ENCODE measurements at places on chromosomes 7 and 10. TPM values are rescaled to one million over a fixed set of nuclear protein-coding genes. Genes with fewer than 3 reads are reported as not detected.

DNA sequence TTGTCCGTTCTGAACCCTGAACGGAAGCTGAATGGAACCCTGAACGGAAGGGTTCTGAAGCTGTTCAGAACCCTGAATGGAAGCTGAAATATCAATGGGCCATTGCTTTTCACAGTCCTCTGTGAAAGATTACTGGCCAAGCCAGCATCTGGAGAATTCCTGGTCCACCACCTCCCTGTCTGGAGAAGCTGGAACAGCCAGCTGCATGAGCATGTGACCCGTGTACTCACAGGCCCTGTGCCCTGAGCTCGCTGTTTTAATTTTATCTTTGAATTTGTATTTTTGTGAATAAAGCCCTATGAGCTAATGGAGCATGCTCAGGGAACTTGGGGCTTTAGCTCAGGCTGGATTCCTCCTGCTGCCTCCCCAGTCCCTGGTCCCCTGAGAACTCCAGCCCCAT, 37.2 kb downstream of the HTRA1 start:
- DNase-seq: no peak

- DNase-seq: no peak
Measured at GRCh38 chr10:71432101-71432905, 35.6 kb downstream of the CDH23 start.

Gene FAM25G
- total RNA-seq: not detected

Gene IQUB
- 0.32 TPM for total RNA-seq

GRCh38 chr10:50951365-50951764, 65.9 kb upstream of the A1CF start:
- no peak for DNase-seq

Gene MRPL32
- 79.3 TPM for total RNA-seq

Measured in pulmonary artery endothelial cell (primary cell).